ENCODE measurements at places on chromosomes 16 and 17.

DNA sequence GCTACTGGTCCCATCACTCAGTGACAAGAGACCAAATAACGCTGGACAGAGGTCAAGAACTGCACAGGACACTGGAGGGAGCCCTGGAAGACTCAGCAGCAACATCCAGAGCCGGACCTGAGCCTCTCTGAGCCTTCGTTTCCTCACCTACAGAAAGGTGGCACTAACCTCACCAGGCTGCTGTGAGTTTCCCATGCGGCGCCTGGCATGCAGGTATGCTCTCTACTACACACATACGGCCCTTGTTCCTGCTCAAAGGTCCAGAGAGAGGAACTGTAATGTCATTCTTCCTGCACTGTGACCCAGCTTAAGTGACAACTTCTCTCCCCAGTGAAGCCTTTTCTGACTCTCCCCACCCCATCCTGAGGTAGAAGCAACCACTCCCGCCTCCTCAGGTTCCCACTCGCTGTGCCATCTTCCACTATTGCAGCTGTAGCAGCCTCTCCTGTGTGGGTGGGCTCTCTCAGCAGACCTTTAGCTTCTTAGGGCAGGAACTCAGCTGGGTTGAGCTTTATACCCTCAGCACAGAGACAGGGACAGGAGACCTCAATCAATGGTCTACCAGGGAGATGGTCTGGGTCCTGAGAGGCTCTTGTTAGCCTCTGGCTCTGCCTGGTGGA, 43.9 kb upstream of the SREBF1 start:
- no peak for DNase-seq

GRCh38 chr17:15496735-15497670, 29.6 kb upstream of the CDRT4 start:
- DNase-seq: no peak

- DNase-seq: no peak
Measured at GRCh38 chr17:10793256-10793655, 10.6 kb downstream of the TMEM238L start.

DNA sequence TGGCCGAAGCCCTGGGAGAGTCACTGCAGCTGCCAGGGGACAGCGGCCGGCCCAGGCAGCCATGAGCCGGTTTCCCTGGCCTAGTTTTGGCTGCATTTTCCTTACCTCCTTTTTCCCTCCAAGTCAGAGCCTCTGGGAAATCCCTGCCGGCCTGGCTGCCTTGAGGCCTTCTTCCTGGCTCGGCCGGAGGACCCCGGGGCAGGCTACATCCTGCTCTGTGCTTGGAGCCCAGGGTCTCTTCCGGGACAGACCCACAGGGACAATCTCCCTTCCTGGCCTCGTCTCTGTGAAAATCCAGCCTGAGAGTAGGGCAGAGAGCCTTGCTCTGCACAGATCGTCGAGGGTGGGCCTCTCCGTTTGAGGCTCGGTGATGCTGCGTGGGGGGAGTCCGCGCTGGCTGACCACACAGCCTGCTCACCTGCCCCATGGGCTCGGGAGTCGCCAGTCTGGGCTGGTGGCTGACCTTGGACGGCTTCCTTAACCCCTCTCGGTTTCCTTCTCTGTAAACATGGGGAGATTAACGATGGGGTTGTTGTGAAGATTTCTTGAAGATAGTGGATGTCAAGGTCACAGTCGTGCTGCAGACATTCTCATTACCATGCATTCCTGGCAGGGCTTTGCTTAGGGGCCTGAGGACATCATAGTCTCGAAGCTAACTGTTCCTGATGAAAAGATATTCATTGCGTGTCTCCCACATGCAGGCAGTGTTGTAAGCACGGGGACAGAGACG, 34.8 kb upstream of the CIBAR2 start:
- no peak for DNase-seq

- DNase-seq: no peak
Measured at GRCh38 chr17:50093807-50094206, 1.3 kb upstream of the PDK2 start.

GRCh38 chr17:67686241-67686640, 31.5 kb upstream of the NOL11 start:
- no peak for DNase-seq

- peak; percentile 78 for DNase-seq
Measured at GRCh38 chr17:49556223-49556943, 19.3 kb upstream of the NXPH3 start.

- peak; percentile 23 for DNase-seq
Measured at GRCh38 chr17:37844158-37844976, 79.8 kb upstream of the TBC1D3K start.

- no peak for DNase-seq
Measured at GRCh38 chr16:46650254-46650623, 29.1 kb upstream of the SHCBP1 start.

DNA sequence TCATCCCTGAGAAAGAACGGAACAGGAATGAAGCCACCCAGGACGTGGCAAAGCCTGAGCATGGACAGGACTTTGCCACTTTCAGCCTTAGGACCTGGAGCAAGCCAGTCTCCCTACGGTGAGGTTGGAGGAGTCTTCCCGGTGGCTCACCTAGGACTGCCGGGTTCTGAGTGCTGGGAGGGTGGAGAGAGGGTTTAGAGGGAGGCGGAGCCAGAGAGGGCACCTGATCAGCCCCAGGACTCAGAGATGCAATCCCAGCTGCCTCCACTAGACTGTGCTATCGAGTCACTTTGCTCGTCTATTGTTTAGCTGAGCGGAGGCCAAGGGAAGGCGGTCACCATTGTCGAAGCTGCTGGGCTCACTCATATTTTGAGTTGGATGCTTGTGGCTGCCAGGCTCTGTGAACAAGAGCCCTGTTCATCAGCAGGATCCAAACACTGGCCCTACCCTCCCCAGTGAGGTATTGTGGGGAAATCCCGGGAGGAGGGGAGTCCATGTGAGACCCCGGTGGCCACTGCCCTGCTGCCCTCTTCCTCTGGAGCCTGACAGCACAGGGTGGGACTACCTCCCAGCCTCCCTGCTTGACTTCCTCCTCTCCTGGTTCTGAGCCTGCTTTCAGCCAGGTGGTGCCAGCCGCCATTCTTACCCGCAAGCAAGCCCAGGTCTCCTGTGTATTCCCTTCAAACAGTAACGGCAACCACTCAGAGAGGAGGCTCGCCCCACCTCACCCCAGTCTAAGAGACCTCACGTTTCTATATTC, 7.0 kb downstream of the KRT14 start:
- peak; percentile 70 for DNase-seq

- peak; percentile 41 for DNase-seq
Measured at GRCh38 chr16:53457670-53458069, 23.4 kb downstream of the RBL2 start.

GRCh38 chr17:49407981-49408501, 6.6 kb downstream of the PHB1 start:
- peak; percentile 69 for DNase-seq

GRCh38 chr17:15038656-15039055, 226.5 kb downstream of the PMP22 start:
- DNase-seq: no peak

DNA sequence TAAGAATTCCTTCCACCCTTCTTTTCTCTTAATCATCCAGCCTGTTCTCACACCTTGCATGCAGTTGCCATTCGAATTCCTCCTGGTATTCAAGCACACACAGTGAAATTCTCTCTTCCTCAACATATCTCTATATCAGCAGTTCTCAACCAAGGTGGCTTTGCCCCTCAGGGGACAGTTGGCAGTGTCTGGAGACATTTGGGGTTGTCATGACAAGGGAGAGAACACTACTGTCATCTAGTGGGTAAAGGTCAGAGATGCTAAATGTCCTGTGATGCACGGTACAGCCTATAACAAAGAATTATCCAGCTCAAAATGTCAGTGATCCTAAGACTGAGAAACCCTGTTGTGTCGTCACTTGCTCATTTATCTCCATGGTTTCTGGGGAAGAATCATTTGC, 94.8 kb upstream of the CPHXL start:
- no peak for DNase-seq

Measured in stimulated activated CD4-positive, alpha-beta T cell treated with anti-CD3 and anti-CD28 coated beads, TNF-alpha, amount 100 ng/mL, for 48 hours (primary cell).